ENCODE measurements at places on chromosomes 3 and 15. TPM values are rescaled to one million over a fixed set of nuclear protein-coding genes. Genes with fewer than 3 reads are reported as not detected.

DNA sequence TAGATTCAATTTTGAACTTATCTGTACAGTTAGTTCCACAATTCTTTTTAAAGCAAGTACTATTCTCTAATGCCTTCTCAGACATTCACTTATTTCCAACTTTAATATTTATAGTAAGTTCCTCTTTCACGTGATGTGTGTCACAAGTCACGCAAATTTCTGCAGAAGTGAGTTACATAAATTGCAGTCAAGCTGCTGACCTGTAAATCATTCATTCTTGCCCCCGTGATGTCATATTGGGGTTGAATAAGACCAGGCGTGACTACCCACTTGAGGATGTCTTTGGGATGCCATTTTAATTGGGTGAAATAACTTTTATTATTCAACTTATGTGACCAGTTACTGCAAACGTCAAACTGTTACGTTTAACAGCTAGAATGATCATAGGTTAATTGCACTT is 15.1 kb downstream of the PPARG start:
- no peak for DNase-seq

DNA sequence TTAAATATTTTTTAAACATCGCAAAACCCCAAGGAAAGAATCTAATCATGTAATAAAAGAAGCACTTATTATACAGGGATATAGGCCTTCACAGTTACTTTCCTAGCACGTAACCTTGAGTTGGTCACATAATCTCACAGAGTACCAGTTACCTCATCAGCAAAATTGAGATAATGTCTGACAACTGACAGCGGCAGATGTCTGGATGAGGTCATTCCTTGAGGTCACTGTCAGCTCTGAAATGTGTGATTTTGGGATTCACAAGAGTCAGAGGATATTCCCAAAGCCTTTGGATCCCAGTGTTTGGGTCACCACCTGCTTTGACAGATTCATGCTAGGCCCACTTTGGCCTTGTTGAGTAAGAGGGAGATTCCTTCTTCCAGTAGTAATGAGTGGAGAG is 151.4 kb upstream of the SEMA6D start:
- DNase-seq = no peak

DNA sequence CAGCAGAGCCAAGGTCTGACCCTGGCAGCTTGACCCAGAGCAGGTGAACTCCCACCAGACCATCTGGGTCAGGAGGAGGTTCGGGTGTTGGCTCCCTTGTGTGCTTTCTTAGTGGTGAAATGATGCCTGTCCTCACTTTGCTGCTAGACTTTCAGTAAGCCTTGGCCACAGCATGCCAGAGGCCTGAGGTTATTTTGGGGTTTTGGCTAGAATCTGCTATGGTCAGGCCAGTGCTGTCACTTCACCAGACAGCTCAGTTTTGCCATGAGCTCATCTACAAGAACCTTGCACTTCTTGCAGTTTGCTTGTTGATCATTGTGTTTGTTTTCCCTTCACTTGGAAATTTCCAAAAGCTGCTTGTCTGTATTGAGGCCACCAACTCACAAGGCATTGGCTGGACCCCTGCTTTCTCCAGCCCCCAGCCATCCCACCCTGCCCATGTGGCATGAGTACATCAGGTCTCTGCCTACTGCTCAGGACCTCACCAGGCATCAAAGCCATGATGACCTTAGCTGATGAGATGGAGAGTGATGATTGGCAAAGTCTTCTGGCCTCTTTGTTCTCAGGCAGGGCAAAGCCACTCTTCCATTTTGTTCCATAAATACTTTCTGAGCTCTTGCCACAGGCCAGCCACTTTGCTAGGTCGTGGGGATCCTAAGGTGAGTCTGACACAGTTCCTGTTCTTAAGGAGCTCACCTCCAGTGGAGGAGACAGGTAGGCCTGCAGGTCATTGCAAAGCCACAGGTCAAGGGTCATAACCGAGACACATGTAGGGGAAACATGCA is 122.6 kb downstream of the ARNT2 start:
- DNase-seq = peak; percentile 53

- no peak for DNase-seq
Measured at GRCh38 chr3:71752831-71753700, 589 bp upstream of the GPR27 start.

GRCh38 chr3:31011380-31011779 is 116.9 kb upstream of the GADL1 start:
- no peak for DNase-seq

GRCh38 chr3:126558336-126559071 is at the start of gene C3orf22:
Gene C3orf22 (minus strand): TSS chr3:126558932. CDS start chr3:126553390, 5,542 bp downstream.
- peak; percentile 37 for DNase-seq

DNA sequence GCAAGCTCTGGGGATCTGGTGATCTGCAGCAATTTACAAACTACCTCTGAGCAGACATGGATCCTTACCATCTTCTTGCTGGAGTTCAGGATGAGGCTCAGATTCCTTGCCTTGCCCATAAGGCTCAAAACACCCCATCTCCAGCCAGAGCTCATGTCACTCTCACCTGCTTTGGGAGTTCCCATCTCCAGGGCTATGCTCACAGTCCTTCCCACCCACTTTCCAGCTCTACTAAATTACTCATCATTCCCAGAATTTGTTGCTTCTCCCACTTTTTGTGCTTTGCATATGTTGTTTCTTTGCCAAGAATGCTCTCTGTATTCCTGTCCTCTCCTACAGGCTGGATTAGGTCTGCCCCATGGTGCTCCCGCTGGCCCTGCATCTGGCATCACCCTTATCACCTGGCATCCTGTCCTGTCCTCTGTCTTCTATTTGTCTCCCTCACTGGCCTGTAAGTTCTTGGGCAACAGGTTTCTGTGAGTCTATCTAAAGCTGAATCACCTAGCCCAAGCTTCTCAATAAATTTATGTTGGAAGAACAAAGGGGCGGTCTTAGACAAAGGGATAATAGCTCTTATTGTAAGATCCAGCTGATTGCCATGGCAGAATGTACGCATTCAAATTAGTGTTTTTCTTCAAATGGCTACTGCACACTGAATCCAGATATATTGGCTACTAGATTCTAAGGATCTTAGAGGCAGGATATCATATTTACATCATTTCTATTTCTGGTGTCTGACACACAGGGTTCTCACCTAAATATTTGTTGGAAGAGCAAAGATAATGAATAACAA is 179.2 kb downstream of the CLSTN2 start:
- DNase-seq = no peak

GRCh38 chr3:130894130-130894985 is 474 bp downstream of the ATP2C1 start:
- peak; percentile 85 for DNase-seq

DNA sequence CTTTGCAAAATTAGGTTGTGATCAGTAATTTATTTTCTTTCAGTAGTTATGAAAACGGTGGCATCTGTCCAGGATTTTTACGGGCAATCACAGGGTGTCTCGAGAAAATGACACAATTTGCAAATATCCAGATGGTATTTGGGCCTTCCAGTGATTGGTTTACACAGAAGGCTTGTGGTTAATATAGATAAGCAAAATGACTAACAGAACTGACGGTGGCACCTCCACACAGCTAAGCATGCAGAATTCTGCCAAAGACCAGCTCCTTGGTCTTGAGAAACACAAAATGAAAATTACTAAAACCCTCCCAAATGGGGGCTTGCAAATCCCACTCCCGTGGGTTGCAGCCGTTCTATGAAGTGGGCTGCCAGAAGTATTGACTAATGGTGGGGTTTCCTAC is 5.5 kb downstream of the ARHGEF3 start:
- peak; percentile 84 for DNase-seq

DNA sequence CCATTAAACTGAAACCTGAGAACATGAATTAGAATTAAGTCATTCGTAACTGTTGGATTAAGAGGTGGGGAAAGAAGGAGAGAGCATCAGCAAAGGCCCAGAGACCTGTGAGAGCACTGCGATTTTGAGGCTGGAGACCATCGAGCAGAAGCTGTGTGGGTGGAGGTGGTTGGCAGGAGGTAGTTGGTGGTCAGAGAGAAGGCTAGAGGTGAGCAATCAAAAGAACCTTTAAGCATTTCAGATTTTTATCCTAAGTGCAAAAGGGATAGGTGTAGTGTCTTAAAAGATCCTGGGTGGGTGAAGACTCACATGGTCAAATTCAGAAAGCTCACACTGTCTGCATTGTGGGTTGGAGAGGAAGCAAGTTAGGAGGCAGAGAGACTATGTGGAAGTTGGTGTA is 65.1 kb upstream of the TEX264 start:
- no peak for DNase-seq

GRCh38 chr3:185250247-185250646 is 3.6 kb downstream of the EHHADH start:
- no peak for DNase-seq

DNA sequence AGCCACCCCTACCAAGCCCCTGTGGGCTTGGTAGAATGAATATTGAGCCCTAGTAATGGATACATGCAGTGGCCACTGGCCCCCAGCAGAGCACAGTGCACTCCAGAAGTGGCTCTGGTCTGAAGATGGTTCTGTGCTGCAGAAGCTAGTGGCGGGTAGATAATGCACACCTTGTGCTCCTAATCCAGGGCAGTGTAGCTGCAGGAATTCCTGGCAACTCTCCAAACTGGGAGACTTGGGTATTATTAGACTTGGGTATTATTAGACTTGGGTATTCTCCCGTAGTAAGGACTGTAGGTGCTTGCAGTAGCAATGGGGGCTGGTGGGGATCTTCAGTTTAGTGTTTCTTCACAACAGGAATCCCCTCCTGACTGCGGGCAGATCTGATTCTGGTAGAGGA is 34.7 kb downstream of the NUSAP1 start:
- no peak for DNase-seq

GRCh38 chr3:196969660-196970546 is 1.3 kb upstream of the PIGZ start:
- peak; percentile 98 for DNase-seq

DNA sequence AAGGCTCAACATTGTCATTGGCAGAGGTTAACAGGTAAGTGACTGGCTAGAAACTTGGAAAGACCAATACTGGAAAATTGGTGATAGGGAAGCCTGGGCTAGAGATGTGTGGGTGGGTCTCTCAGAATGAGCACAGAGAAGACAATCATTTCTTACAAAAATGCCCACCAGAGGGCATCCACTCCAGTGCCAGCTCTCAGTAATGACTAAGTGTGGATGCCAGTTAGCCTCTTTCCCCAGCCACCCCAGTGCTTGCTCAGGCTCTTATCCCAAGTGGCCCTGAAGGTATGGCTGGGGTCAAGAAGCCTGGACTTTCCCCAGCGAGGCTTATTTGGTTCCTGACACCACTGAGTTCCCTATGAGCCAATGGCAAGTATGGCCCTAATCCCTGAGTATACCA is 115.9 kb upstream of the ST8SIA2 start:
- DNase-seq = no peak

DNA sequence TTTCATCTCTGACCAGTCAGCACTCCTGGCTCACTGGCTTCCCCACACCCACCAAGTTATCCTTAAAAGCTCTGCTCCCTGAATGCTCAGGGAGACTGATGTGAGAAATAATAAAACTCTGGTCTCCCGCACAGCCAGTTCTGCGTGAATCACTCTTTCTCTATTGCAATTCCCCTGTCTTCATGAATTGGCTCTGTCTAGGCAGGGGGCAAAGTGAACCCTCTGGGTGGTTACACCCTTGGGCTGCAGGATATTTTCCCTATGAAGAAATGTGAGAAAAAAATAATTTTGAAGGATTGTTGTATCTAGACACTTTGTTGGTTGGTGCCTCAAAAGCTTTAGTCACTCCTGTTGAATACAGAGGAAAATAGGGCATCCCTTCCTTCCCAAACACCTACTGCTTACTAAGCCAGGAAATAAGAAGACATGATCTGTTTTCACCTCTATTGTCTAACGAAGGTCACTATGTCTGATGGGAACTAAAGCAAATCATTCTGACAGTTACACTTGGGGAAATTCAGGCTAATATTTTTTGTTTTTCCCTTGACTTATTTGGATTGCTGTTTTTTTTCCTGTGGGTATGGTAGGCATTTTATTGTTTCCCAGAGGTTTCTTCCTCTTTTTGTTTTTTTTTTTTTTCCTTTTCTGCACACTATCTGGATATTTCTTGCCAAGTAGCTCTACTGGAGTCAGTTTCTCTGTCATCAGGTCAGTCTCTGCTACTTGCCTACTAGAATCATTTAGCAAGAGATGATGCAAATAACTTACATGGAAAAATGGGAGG is 15.3 kb upstream of the TNFSF10 start:
- DNase-seq = no peak

DNA sequence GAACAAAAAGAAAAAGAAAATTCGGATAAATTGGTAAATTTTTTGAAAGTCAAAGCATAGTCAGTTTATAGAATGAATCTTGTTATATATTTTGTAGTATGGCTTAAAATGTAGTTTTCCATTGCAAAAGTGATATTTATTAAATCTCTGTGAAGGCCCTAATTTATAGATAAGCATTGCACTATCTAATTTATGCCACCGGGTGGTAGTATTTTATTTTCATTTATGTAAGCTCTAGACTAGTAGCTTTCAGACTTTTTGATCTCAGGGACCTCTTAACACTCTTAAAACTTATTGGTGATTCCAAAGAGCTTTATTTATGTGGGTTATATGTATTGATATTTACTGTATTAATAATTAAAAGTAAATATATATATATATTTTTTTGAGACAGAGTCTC is 133.9 kb upstream of the LRRFIP2 start:
- DNase-seq = peak; percentile 29

- DNase-seq = peak; percentile 96
Measured at GRCh38 chr15:29124581-29125381, 144.8 kb downstream of the NSMCE3 start.

GRCh38 chr3:13532631-13533030 is 16.3 kb upstream of the FBLN2 start:
- DNase-seq = peak; percentile 4

DNA sequence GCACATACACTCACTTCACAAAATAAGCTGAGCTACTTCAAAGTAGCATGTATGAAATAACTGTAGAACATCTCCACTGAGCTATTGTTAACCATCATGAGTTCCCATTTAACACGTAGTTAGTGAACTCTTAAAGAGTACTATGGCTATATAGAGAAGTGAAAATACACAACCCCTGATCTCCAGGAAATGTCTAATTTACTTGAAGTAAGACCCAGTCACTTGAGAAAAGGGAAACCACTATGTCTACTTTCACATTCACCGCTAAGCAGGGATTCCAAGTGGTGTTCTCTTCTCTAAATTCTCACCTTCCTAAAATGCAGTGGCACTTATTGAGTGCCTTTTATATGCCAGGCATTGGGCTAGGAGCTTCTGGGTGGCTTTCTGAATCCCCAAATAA is 35.0 kb upstream of the COLQ start:
- DNase-seq = no peak

GRCh38 chr15:29048011-29048410 is 162.2 kb downstream of the APBA2 start:
- no peak for DNase-seq

ITIH1 gene
- not detected for total RNA-seq

C2CD4A gene
- total RNA-seq = under 0.01 TPM

APBA2 gene
- 8.8 TPM for total RNA-seq

CKMT1A gene
- total RNA-seq = not detected

FBXW12 gene
- not detected for total RNA-seq

HIGD2B gene
- total RNA-seq = not detected

COL8A1 gene
- 720 TPM for total RNA-seq

NUSAP1 gene
- 14.1 TPM for total RNA-seq

ERC2 gene
- total RNA-seq = 0.36 TPM

LTF gene
- 0.72 TPM for total RNA-seq

SAXO2 gene
- total RNA-seq = 6.2 TPM
